ENCODE measurements at places on chromosomes 16 and 17.

- no peak for DNase-seq
These were observed 5.4 kb upstream of the CEP295NL start for GRCh38 chr17:78908426-78908825.

GRCh38 chr17:27423651-27424050 lies 32.6 kb upstream of the KSR1 start:
- no peak for DNase-seq

DNA sequence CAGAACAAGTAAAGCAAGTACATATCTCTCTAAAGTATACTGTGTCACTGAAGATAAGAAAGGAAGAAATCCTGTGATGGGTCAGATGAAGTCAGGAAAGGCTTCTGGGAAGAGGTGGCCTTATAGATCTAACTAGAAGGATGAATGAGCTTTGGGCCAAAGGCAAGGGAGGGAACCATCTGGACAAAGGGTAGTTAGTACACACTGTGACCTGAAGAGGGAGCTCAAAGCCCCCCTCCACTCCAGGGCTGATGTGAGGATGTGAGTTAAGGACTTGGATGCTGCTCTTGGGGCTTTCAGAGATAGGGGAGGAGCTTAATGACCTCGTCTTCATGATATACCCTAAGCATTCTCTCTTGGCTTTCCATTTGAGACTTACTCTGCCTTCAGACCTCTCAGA lies 185.3 kb upstream of the CACNG3 start:
- no peak for DNase-seq

DNA sequence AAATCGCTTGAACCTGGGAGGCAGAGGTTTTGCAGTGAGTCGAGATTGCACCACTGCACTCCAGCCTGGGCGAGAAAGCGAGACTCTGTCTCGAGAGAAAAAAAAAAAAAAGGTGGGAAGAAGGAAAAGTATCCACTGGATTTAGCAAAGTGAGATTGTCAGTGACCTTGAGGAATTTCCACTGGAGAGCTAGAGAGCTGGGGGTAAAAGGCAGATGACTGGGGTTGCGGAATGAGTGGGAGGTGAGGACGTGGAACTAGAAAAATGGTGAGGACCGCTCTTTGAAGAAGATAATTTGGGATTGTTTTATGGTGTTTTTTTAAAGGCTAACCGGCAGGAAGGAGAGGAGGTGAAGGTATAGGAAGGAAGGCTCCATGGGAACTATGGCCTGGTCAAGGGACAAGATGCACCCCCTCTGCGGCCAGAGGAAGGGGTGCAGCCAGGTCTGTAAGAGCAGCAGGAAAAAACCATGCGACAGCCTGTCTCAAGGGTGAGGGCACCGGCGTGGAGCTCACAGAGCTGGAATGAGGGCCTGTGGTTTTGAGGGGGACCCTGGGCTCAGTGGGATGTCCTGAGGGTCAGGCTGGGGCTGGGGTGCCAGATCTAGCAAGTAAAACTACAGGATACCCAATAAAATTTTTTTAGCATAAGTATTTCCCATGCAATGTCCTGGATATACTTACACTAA lies 694 bp upstream of the MLST8 start:
- no peak for DNase-seq

DNA sequence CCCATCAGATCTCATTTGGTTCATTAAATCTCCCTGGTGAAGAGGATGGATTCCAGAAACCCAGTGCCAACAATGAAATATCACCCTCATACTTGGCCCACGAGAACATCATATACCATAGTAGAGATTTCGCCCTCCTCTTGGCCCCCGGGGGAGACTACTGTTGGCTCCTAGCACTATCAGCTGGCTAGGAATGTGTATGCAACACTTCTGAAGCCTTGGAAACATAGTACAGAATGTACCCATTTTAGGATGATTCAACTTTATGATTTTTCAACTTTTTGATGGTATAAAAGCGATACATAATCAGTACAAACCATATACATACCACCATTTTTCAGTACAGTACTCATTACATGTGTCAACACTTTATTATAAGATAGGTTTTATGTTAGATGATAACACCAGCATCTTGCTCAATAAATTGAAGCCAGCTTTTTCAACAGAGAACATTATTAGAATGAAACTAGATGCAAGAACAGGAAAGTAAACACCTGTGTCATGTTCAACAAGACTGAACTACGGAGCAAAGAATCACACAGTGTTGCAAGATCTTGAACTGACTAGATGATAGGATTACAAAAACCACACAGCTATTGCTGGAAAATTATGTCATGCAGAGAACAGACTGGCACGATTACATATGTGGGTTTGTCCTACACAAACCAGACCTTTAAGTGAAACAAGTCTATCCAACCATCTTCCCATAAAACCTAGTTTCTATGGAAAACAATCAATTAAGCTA lies 17.2 kb downstream of the RSL1D1 start:
- DNase-seq = no peak

DNA sequence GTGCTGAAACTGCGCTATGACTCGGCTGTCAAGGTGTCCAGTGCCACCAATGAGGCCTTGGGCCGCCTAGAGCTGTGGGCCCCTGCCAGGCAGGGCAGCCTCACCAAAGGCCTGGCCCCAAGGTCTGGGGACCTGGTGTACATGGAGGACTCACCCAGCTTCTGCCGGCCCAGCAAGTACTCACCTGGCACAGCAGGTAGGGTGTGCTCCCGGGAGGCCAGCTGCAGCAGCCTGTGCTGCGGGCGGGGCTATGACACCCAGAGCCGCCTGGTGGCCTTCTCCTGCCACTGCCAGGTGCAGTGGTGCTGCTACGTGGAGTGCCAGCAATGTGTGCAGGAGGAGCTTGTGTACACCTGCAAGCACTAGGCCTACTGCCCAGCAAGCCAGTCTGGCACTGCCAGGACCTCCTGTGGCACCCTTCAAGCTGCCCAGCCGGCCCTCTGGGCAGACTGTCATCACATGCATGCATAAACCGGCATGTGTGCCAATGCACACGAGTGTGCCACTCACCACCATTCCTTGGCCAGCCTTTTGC lies 25.0 kb downstream of the WNT9B start:
- peak; percentile 68 for DNase-seq

- DNase-seq = peak; percentile 57
These were observed 9.4 kb downstream of the BAHCC1 start for GRCh38 chr17:81404558-81405165.

GRCh38 chr17:21360048-21360447 lies 16.1 kb upstream of the KCNJ12 start:
- no peak for DNase-seq

GRCh38 chr16:69186642-69187445 lies at the start of gene SNTB2:
SNTB2 (plus strand) TSS chr16:69187164; CDS start chr16:69187167, 3 bp downstream.
- DNase-seq = peak; percentile 98

GRCh38 chr16:12796498-12796897 lies 7.2 kb downstream of the CPPED1 start:
- no peak for DNase-seq

GRCh38 chr16:47578573-47578972 lies 117.4 kb downstream of the PHKB start:
- no peak for DNase-seq

DNA sequence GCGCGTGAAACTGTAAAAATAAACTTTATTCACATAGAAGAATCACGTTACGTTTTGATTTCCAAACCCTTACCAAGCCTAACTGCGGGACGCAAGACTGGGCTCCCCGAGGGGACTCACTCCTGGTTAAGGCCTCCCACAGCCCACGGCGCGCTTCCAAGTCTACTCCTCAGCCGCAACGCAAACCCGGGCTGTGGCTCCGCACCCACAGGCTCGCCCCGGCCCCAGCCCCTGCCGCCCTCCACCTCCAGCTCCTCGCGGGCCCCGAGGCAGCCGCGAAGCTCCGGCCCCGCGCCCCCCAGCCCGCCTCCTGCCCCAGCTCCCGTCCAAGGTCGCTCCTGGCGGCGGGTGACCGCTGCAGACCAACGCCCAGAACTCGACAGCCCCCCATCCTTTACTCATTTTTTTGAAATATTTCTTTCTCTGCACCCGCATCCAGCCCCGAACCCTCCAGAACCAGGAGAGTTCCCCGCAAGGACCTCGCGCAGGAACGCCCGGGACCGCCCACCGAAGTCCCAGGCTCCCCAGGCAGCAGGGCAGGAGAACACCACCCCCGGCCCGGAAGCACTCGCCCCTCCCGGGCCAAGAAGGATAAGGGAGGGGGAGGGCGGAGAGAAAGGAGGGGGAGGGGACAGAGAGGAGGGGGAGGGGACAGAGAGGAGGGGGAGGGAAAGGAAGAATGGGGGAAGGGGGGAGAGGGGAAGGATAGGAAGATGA lies 912 bp downstream of the USP22 start:
- peak; percentile 89 for DNase-seq

GRCh38 chr17:40090237-40091119 lies 9.9 kb downstream of the NR1D1 start:
- no peak for DNase-seq

- DNase-seq = no peak
These were observed 8.8 kb upstream of the GJD3 start for GRCh38 chr17:40373324-40373723.

DNA sequence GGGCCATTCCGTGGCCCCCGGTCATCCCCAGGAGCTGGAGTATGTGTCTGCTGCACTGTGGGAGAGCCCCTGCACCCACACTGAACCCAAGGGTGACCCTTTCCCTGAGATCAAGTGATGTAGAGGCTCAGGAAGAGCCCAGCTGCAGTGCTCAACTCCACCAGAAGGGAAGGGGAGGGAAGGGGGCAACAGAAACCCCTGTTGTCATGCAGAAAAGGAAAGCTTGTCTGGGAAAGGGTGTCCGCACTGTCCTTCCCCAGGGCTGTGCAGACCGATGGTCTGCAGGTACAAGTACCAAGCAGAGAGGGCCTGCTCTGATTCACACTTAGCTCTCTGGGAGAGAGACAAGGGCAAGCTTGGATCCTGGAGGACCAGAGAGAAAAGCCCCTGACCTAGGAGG lies 45.7 kb upstream of the TOB1 start:
- DNase-seq = no peak

GRCh38 chr16:48354877-48355855 lies 30.0 kb downstream of the SIAH1 start:
- DNase-seq = no peak

DNA sequence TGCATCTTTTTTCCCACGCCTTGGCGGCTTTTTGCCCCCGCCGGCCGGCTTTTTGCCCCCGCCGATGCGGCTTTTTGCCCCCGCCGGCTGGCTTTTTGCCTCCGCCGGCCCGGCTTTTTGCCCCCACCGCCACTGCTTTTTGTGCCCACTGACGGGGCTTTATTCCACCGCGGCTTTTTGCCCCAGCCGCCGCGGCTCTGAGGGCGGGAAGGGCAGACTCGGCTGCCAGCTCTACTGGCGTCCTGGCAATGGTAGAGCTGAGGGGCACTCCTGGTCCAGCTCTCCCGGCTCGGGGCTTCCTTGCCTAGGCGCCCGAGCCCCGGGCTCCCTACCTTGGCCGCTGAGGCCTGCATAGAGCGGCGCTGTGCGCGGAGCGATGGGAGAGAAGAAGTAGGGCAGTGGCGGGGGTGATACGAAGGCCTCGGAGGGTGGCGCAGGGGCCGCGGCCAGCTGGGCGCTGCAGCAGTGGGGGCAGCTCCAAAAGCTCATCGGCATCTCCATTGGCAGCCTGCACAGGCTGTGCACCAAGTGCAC lies 591.4 kb downstream of the TP53TG3F start:
- DNase-seq = no peak

- no peak for DNase-seq
These were observed 12.4 kb upstream of the P2RX5 start for GRCh38 chr17:3708366-3708765.

GRCh38 chr17:43760254-43760852 lies 1.8 kb upstream of the SOST start:
- DNase-seq = peak; percentile 97

GRCh38 chr17:42039794-42040763 lies 10.3 kb downstream of the C17orf113 start:
- DNase-seq = no peak

- DNase-seq = no peak
These were observed 11.8 kb downstream of the SREBF1 start for GRCh38 chr17:17824783-17825614.

- no peak for DNase-seq
These were observed 139.5 kb downstream of the CYLD start for GRCh38 chr16:50881331-50881830.

DNA sequence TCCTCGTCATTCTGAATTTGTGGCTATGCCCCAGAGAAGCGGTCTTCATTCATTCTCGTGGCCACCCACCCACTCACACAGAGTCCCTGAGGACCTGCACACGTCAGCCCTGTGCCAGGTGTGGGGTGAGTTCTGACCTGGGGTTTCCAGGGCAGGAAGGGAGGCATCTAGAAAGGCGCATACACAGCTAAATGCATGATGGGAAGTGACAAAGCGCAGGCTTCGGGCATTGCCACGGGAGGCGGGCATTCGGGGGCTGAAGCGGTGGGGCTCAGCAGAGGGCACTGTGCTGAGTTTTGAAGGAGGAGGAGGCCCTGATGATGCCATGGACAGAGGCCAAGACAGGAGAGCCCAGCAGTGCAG lies 10.9 kb downstream of the UBALD2 start:
- DNase-seq = no peak

- DNase-seq = peak; percentile 65
These were observed 774 bp upstream of the MAF start for GRCh38 chr16:79601092-79601930.

DNA sequence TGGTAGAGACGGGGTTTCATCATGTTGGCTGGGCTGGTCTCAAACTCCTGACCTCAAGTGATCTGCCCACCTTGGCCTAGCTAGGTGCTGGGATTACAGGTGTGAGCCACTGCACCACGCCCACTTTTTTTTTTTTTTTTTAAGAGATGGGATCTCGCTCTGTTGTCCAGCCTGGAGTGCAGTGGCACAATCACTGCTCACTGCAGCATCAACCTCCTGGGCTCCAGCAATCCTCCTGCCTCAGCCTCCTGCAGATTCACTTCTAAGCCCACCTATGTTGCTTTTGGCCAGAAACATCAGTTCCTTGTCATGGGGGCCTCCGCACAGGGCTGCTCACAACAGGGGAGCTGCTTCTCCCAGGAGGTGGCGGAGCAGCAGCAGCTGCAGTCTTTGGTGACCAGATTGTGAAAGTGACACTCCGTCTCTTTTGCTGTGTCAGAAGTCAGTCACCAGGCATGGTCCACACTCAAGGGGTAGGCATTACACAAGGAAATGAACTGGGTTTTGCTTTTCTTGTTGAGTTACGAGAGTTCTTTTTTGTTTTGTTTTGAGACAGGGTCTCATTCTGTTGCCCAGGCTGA lies 4.5 kb upstream of the NME4 start:
- DNase-seq = no peak

- no peak for DNase-seq
These were observed 52.0 kb downstream of the ABHD15 start for GRCh38 chr17:29514792-29515191.

DNA sequence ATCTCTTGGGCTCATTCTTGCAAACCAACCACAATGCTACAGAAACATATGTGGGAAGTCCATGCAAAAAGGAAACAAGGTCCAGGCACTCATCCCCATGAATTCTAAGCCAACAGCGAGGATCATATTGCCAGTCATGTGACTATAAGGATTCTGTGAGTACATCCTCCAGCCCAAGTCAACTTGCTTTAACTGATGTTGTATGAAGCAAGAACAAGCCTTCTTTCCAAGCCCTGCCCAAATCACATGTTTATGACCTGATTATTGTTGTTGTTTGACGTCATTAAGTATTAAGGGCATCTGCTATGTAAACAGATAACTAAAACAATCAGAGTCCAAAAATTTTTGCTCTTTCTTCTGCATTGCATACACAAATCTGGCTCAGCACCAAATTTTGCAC lies 78.2 kb upstream of the MON1B start:
- DNase-seq = no peak

Measured in colonic mucosa (tissue), 4 donors.